ENCODE measurements at places on chromosomes 1 and 21.

- no peak for DNase-seq
Observed at GRCh38 chr1:35876988-35877387, 6.0 kb upstream of the AGO1 start.

DNA sequence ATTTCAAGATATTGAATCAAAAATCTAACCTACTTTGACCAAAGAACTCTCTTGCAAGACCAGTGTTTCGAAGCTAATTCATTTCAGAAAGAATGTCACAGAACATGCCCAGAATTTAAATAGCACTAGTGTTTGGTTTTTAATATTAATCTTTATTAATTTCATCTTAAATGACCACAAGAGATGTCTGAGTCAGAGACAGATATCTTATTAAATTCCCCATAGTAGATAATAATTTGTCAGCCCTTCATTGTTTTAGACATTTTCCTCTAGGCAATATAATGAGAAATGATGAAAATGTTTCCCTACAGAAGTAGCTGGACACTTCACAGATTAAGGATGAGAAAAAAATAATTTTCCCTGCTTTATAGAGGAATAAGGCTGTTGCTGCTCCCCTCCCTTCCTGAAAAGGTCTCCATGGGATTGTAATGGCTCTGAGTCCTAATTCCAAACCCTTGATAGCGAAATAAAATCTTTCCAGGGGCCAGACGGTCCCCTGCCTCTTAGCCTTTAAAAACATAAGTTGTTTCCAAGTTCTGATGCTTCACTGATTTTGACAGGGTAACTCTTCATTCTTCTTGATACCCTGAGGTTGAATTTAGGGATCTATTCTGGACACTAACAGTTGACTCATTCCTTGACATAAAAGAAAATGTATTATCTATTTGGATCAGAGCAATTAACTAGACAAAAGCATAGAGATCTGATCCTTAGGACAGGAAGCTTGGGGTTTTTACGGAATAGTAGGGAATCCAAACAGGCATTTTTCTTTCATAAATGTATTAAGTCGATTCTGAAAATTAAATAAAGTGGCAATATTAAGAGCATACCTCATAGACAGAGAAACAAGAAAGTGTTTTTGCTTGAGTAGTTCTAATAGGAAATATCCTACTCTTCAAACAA is 820.8 kb downstream of the BRINP3 start:
- DNase-seq = no peak

DNA sequence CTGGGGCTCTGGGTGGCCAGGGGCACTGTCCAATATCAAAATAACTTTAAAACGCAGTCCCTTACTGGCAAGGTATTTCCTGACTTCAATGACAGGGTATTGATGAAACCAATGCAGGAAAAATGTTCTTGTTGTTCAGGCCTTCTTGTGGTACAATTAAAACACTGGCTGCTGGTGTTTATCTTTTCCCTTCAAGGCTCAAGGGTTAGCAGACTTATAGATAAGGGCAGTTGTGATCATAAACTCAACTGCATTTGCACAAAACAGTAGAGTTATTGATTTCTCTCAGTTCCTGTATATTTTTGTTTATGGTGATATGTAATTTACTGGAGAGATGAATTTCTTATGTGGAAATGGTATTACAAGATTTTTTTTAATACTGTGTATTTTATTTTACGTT is 2.7 kb upstream of the CD84 start:
- DNase-seq = no peak

GRCh38 chr1:31595836-31596736 is 19.8 kb downstream of the TINAGL1 start:
- no peak for DNase-seq

GRCh38 chr1:2145946-2146835 is 48.4 kb downstream of the FAAP20 start:
- no peak for DNase-seq

- no peak for DNase-seq
Observed at GRCh38 chr1:101732261-101732660, 264.5 kb downstream of the OLFM3 start.

GRCh38 chr1:157044326-157044725 is 1.2 kb downstream of the ARHGEF11 start:
- no peak for DNase-seq

DNA sequence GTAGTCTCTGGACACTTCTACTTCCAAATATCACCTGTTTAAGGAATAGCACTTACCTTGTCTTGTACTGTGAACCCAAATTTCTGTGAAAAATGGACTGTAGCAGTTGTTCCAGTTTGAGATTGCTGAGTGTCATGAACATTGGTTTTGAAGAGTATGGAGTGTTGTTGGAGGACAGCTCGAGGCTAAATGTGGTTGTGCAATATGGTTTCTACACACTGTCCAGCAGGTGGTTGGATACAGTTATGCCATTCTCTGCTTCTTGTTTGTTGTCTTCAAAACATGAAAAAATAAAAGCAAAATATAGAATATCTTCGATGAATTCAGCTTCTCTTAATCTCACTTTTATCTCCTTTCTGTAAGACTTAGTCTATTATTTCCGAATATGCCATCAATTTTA is 67.1 kb downstream of the DDR2 start:
- DNase-seq = no peak

DNA sequence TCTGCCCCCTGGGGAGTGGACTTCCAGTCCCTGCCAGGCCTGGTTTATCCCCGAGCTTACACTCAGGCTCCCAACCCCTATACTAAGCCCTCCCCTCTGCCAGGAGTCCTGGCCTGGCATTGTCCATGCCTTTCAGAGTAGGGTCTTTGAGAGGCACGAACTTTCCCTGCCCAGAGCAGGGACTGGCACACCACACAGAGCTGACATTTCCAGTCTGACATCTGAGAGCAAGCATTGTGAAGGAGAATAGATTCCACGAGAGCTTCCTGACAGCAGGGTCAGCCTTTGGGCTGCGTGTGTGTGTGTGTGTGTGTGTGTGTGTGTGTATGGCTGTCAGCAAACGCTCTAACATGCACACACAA is 59.5 kb upstream of the LAPTM5 start:
- no peak for DNase-seq

DNA sequence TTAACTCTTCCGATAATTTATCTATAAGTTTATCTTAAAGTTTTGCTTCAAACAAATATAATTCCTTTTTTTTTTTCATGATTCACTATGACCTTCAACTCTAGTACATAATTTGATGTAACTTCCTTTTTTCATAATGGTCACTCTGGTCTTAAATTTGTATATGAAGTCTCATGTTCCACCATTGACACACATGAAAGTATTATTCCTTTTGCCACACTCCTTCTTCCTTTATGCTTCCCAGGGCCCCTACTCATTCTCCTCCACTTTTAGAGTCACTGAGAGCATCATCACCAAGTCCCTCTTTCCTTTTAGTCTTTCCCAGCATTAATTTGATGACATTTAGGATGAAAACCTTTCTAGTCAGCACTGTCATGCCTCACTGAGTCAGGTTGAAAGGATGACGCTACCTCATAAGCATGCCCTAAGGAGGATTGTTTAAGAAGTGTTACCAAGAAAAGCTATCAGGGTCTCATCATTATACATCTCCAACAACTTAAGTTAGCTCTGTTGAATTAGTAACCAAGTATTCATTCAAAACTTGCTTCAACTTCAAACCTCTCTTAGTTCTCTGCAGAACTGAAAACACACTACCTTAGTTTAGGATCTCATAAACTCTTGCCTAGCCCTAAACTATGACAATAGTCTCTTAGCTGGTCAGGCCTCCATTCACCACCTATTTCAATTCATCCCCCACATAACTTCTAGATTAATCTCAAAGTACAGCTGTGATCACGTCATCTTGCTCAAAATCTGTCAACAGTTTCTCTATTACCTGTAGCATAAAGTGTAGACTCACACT is 14.5 kb downstream of the AUNIP start:
- DNase-seq = no peak

- no peak for DNase-seq
Observed at GRCh38 chr1:76093522-76094312, 19.2 kb downstream of the ST6GALNAC3 start.

DNA sequence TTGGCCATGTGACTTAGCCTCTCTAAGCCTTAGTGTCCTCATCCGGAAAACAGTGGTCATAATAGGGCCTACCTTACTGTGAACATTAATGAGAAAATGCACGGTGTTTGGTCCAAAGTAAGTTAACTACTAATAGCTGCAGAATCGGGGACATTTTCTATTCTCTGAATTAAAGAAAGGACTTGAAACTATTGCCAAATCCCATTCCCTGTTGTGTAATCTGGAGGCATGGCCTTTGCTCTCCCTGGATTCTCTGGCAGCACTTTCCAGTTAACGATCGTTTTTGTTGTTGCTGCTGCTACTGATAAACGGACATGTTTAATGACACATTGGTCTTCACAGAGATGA is 30.5 kb downstream of the FMO4 start:
- no peak for DNase-seq

DNA sequence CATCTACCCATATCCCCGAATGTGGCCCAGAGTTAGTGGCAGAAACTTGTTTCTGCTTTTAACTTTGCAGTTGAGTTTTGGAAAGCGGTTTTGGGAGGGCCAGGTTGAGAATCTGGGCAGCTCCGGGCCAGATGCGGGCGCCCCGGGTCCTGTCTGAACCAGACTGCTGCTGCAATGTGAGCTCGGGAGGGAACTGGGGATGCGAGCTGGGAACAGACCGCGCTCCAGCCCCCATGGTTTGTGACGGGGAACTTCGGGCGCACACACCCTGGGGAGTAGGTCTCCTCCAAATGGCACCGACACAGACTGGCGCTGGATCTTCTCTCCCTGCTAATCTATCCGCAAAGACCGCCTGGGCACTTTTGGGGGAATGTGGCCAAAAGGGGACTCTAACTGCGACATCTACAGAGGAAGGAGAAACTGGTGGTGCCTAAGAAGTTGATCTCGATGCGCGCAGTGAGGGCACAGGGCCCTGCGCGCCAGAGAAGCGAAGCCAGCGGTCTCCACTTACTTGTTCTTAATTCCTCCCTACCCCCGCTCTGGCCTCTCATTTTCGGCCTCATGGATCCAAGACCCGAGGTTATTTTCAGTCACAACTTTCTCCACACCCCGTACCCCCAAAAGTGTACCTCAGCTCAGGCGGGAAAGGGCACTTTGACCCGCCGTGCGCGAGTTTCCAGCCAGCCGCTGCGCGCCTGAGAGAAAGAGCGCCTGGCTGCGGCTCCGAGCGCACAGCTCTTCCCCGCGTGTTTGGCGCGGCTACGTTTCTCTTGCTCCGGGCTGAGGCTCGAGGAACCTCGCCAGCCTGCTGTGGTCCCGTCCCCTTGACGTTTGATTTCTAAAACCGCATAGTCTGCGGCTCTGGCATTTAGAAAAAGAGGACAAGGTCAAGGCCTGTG is 411.0 kb upstream of the ESRRG start:
- no peak for DNase-seq

DNA sequence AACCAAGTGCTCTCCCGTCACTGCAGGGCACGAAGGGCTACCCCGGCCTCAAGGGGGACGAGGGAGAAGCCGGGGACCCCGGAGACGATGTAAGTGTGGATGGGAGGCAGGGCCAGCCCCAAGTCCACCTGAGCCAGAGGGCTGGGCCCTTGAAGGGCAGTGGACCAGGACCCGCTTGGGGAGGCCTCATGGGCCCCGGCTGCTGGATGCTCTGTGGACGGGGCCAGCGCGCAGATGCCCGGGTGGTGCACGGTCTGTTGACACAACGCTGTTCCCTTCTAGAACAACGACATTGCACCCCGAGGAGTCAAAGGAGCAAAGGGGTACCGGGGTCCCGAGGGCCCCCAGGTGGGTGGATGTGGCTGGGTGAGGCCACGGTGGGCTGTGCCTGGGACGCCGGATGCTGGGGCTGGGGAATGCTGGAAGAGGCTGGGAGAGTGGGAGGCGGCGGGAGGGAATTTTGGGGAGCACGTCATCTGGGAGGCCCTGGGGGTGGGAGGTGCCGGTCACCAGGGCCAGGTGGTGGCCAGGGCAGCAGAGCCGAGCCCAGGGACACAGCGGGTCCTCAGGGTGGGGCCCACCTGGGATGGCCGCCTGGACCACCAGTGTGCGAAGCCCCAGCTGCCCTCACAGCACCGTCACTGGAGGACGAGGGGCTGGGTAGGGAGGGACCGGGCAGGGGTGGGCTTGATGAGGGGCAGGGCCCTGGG is 17.5 kb downstream of the COL6A1 start:
- no peak for DNase-seq

DNA sequence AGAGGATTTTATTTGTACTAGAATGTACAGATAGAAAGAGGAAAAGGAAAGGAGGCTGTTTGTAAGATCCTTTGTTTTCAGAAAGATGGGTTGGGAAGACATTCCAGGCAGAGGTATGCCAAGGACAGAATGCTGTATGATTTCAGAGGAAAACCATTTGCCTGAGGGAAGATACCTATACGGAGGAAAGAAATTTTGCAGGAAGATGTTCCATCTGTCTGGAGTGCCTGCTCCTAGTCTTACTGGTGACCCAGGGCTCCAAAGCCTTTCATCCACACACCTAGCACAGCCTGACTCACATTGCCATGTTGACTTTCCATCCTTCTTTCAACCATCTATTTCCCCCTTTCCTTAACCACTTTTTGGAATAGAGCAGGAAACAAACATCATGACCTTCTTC is 18.2 kb downstream of the SAMD13 start:
- no peak for DNase-seq

DNA sequence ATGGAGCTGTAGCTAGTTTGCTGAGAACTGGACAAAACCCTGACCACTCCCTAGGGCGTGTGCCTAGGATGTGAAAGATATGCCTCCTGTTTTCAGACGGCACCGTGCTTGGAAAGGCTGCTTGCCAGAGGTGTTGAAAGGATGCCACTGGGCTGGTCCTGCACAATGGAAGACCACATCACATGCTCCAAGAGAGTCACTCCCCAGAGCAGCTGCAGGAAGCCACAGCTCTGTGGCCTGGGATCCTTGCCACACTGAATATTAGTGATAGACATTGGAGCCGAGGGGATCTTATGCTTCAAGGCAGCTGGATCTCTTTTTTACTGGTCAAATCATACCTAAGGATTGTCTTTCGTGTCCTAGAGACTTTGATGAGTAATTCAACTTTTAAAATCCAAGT is 6.6 kb upstream of the APP start:
- no peak for DNase-seq

- no peak for DNase-seq
Observed at GRCh38 chr21:29146726-29147125, 16.3 kb downstream of the MAP3K7CL start.

GRCh38 chr1:56468518-56468917 is 110.8 kb downstream of the PLPP3 start:
- no peak for DNase-seq

DNA sequence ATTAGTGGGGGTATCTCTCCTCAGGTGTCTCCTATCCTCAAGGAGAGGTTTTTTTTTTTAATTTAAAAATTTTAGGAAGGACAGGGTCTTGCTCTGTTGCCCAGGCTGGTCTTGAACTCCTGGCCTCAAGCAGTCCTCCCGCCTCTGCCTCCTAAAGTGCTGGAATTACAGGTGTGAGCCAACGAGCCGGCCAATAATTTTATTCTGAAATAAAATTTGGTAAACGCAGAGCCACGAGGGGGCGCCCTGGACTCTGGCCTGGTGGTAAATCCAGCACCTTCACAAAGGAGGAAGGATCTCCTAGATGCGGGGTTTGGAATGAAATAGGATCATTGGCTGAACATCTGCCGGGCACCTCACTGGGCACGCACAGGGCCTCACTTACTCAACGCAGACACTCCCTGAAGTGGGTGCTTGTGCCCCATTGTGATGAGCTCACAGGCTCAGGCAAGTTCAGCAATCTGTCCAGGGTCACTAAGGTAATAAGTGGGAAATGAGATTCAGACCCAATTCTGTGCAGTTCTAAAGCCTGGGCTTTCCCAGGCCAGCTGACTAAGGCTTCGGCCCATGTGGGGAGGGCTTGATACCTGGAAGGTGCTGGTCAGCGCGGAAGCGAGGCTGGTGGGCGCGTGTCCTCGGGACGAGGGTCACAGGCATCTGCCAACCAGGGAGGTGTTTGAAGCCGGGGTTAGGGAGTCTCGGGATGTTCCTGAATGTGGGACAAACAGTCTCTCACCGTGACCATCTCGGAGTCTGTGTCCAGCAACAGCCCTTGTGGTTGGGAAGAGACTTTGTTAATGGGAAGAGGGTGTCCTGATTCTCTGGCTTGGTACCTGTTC is 32.7 kb upstream of the ETV3 start:
- DNase-seq = peak; percentile 28
